ENCODE measurements at places on chromosomes 5 and 9.

GRCh38 chr5:83636156-83636555 is 84.5 kb downstream of the HAPLN1 start:
- DNase-seq: no peak

DNA sequence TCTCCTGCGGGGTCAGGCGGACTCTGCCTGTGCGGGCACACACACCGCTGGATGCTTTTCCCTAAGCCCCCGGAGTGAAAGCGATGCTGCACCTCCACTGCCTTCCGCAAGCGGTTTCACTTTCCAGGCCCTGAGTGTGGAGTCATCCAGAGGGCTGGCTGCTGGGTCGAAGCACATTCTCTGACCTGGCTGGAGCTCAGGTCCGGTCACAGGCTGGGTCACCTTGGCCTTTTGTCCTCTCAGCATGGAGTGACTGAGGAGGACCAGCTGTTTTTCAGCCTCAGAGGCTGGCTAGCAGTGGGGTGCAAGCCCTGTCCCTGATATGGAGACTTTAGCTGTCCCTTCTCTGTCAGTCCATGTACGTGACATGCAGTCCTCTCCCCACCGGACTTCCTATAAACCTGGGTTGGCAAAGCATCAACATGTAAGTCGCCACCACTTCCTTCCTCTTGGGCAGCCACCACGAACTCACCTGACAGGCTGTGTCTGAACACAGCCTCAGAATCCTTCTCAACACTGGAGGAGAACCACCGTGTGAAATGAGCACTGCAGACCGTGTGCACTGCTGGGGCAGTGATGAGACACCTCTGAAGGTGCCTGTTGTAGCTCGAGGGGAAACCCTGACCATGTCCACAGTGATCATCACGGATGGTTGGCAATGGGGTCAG is 51.3 kb downstream of the GADD45G start:
- DNase-seq: no peak

GRCh38 chr5:6279607-6280006 is 98.7 kb downstream of the MED10 start:
- DNase-seq: no peak

- no peak for DNase-seq
These were observed 72.6 kb downstream of the TENT4A start for GRCh38 chr5:6785861-6786180.

DNA sequence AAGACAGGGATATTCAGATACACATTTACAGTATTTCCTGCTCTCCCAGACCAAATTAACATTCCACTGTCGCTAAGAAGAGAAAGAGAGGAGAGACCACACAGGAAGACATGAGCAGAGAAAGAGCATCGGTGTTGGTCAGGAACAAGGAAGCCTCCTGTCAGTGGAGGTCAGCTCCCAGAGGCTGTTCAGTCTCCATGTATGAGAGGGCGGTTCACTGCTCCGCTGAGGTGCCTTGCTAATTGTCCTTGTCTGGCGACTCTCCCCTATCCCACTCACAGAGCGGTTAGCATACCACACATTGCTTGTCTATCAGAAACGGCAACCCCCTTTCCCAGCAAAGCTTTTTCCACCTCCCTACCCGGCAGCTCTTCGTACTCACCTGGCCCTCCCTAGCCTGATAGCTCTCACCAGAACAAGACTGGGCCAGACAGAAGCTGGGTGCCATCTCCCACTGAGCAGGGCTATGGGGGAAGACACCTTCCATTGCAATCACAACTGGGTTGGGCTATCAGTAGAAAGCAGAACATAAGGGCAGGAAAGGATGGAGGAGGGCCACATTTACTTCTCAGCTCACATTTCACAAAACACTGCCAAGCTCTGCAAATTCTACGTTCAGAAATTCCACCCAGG is 58.6 kb upstream of the LMNB1 start:
- no peak for DNase-seq

DNA sequence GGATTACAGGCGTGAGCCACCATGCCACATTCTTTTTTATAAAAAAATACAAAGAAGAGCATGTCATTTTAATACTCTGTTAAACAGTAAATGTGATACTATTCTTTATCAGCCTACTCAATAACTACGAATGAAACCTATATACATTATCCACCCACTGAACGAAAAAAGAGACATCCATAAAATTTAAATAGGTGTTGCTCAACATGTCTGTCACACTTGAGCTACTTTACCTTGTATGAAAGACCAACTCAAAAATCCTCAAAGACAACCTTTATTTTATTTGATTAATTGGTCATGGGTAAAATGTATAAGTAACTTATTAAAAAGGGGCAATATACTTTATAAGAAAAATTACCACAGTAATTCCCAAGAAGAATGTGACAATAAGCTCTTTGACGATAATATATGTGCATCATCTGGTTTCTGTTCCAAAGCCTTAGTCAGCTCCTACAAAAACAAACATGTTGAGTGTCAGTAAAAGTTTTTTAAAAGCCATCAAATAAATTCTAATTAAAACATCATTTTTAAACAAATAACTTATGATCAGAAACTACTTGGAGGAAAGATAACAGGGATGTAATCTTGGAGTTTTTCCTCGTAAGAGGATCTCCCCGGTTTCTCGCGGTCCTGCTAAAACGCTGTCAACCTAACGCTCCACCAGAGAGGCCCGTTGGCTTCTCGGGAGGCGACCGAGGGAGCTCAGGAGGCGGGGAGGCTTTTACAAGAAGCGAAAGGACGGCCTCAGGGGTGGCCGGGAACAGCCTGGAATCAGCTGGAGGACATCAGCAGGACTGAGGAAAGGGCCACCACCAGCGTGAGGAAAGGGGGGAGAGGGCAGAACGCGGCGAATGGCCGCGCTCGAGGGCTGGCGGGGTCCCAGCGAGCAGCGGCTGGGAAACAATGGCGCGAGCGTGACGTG is 13.5 kb upstream of the ANKRD18B start:
- DNase-seq: peak; percentile 20

DNA sequence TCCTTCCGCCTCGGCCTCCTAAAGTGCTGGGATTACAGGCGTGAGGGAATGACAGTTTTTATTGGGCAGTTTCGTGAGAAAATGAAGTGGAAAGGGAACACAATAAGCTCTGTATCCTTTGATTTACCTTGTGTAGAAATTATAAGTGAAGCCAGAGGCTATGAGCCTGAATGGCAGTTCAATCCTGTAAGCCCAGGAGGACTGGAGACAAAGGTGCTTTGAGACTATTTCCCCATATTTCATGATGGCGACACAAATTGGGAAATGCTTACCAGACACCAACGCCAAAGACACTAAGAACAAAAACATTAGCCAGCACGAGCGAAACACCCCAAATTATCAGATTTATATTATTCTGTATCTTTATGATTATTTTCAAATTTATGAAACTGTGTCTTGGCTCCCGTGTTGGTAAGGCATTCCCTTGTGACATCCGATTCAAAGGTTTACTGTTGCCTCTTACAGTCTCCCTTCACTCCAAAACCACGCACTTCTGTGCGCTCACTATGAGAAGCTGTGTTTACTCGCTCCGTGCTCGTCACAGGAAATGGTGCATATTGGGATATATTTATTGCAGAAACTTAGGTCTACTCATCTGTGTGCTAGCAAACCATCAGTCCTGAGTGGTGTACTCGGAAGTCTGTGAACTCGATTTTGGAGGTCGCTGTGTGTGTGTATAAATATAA is 73.9 kb downstream of the SH3PXD2B start:
- no peak for DNase-seq

DNA sequence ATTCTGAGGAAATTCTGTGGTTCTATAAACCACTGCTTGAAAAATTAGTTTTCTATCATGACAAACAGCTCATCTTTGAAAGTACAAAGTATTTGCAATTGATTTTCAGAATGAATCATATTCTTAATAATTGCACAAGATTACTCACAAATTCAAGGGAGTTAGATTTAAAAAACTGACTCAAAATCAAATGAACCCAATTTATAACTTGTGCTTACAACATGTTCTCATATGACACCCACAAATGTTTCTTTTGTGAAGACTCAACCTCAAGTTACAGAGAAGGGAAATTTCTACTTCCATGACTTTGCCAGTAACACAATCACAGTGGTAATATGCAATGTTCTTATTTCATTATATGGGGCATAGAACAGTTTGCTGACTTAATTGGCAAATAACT is 272.0 kb upstream of the ACTBL2 start:
- no peak for DNase-seq

DNA sequence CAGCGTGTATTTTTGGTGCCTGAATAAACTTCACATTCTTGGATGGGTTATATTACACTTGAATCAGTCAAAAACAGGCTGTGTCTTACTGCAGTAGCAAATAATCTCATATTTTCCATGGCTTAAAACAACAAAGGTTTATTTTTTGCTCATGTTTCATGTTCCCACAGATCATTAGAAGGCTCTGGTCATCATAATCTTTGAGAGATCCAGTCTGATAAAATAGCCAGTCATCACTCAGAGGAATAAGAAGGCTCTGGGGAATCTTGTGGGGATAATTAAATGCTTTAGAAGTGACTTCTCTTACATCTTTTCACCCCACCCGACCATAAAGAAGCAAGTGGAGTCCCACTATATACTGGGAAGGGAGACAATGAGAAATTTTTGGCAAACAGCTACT is 417.7 kb downstream of the PSAT1 start:
- DNase-seq: no peak

DNA sequence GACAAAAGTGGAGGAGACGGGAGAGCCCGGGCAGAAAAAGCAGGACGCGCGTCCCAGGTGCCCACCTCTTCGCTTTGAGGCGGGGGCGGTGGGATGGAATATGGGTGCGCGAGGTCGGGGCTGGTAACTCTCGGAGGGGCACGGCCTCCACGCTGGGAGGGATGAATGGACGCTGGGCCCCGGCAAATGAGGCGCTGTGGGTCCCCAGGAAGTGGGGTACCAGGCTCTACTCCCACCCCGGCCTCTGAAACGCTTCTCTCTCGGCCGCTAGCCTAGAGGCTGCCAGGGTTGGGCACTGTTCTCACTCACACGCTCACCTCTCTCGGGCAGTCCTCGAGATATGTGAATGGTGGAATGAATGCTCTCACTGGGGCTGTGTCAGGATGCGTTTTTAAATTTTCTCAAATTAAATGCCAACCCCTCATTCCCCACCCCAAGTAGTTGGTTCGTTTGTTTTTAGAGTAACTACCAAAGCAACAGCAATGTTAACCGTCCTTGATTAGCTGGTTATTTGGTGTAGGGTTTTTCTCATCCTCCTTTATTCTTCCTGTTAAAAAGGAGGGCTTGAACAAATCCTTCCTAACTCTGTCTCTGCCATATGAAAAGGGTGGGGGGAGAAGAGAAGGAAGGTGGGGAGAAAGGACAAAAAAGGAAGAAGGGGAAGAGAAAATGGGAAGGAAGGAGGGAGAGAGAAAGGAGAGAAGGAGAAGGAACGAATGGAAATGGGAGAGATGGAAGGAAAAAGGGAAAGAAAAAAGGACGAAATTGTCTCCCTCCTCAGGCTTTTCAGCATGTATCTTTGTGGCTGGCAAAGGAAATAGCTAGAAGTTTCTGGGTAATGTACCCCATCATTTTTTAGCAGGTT is 1.3 kb upstream of the EBF1 start:
- DNase-seq: no peak

DNA sequence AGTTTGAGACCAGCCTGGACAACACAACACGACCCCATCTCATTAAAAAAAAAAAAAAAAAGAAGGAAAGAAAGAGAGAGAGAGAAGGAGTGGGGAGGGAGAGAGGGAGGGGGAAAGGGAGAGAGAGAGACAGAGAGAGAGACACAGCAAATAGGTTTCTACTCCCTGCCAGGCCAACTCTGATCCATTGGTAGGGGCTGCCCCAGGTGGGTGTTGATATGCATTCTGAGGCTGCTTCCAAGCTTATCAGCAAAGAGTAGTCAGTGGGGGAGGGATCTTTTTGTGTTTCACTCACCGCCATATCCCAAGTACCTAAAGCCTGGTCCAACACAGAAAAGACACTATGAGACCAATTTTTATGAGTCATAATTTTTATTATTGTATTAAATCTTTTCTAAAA is 57.0 kb upstream of the SAP30L start:
- no peak for DNase-seq

DNA sequence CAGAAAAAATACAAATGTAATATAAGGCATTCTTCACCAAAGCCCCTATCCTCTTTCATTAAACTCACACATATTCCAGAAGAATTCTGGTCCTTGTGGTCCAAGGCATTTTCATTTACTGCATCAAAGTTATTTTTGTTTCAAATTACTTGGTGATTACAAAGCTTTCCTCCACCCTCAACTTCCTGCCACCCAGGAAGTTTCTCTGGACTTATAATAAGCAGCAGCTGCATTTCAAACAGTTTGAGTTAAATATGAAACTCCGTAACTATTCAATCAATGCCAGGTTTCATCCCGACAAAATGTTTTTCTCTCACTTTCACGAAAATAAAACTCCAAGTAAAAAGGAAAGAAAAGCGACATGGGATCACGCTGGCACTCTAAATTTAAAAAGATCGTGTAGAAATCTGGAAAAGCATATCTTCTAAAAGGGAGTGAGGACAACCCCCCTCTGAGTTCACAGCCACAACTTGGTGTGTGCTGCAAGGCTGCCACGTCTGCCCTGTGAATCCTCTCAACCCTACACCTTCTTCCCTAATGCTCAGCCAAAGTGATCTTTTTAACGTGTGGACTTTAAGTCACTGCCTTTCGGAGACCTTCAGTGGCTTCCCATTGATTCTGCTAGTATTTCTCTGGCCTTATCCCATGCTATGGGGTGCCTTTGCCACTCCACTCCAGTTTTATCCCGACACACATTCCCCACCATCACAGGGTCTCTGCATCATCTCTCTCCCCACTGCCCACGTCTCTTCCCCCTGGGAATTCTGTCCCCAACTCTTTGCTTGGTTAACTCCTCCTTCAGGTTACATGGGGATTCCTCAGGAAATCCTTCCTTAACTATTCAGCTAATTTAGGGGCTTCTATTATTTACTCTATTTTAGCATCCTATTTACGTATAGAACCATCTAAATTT is 91.1 kb upstream of the CER1 start:
- no peak for DNase-seq

- DNase-seq: no peak
These were observed 107.1 kb downstream of the GADD45G start for GRCh38 chr9:89711866-89712265.

GRCh38 chr9:109776391-109776790 is 3.6 kb upstream of the PALM2AKAP2 start:
- no peak for DNase-seq

DNA sequence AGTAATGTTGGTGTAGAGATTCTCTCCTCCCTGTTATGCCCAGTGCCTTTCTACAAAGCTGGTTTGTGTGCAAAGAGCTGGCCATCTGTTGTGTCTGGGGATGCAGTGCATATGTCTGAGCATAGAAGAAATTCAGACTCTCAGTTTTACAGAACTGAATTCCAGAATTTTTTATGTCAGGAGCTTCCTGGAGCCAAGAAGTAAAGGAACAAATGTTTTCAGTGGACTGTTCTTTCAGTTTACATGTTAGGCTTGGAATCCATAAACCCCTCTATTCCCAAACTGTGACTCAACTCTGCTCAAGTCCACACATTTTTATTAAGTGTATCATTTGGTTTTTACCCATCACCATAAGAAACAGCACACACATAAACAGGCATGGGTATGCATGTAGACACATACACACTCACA is 366.0 kb downstream of the BRINP1 start:
- DNase-seq: no peak

DNA sequence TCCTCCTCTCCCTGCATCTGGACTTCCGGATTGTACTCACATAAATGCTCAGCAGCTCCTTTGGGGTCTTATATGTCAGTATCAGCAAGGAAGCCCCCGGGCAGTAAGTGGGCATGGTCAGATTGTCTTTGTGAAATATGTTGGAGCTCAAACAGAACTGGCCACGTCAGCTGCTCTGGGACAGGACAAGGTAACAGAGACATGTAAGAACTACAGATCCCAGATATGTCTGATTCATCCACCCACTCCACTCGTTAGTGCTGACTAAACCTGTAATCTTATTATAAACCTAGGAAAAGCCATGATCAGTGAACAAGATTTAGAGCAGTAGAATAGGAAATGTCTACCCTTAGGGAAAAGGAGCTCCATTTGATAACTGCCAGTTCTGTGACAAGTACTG is 561.8 kb downstream of the CETN3 start:
- no peak for DNase-seq

All from effector memory CD8-positive, alpha-beta T cell (primary cell).